ENCODE measurements at places on chromosomes 5 and 9. TPM values are rescaled to one million over a fixed set of nuclear protein-coding genes. Genes with fewer than 3 reads are reported as not detected.

The GMCL2 gene
- not detected for total RNA-seq

The ENG gene
- total RNA-seq = 19.3 TPM

The DND1 gene
- 2.9 TPM for total RNA-seq

The SYK gene
- total RNA-seq = 0.55 TPM

The ENC1 gene
- total RNA-seq = 0.68 TPM

DNA sequence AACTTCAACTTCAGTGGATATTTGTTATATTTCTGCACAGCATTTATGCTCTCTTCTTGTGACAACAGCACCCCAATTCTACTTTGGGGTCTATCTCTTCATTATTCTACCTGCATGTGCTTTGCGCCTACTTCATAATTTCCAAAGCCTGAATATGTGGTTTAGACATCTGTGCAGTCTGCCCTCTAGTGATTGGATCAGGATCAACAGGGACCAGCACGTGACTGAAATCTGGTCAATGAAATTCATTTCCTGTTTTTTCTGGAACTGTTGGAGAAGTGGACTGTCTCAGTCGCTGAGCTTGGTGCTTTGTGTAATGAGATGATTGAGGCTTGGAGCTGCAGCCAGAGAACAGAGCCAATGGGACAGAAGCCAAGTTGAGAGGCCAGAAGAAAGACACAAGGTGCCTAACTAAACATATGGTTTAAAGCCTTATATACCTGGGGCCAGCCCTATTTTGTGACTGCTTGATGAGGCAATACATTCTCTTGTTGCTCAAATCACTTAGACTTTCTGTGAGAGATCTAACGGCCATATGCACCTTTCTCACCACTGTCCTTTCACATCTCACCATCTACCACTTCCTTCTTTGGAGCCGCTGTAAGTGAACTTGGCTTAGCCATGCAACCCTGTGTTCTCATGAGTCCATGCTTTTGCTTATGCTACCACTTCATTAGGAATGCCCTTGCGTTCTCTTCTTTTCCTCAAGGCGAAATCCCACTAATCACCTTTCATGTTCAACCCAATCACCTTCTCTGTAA is 68.8 kb upstream of the PPP2R2B start:
- DNase-seq = no peak

- no peak for DNase-seq
Observed at GRCh38 chr5:20555034-20555433, 567.0 kb upstream of the CDH18 start.

DNA sequence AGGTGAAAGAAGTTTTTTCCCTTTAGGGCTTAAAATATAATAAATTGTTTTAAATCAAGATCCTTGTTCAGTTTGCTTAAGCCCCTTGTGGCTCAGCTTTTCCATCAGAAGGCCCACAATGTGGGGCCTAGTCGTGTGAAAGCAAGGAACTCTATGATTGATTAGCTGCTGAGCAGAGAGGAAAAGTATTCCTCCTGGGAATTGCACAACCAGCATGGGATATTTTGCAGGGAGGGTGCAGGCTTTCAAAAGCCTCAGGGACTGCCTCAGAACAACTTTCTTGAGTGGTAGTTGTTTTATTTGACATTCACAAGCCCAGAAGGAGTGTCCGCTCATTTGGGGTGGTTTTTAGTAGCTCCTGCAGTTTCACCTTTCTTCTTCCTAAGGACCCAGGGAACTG is 19.8 kb downstream of the TTC23L start:
- no peak for DNase-seq

DNA sequence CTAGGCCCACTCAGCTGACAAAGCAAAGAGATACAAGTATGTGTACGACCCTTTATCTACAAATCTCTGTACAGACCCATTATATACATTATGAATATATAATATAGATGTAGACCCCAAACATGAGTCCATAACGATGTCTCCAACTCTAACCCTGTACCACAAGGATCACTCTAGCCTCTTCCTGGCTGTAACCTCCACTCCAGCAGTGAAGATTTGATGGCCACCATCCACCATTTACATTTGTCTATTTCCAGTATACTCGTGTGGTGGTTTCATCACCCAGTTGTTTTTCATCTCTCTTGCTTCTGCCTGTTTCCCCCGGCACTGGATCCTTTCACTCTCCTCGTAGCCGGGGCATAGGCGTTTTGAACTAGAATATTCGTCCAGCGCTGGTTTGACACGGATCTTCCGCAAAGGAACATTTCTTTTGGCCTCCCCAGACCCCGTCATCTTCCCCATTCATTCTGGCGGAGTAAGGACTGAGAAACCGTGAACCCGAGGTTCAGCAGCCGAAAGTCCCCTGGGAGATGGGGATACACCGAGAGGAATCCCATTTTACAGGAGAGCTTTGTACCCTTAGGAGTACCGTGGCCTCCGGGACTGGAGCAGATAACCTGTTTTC is 828 bp upstream of the TRIO start:
- DNase-seq = no peak

DNA sequence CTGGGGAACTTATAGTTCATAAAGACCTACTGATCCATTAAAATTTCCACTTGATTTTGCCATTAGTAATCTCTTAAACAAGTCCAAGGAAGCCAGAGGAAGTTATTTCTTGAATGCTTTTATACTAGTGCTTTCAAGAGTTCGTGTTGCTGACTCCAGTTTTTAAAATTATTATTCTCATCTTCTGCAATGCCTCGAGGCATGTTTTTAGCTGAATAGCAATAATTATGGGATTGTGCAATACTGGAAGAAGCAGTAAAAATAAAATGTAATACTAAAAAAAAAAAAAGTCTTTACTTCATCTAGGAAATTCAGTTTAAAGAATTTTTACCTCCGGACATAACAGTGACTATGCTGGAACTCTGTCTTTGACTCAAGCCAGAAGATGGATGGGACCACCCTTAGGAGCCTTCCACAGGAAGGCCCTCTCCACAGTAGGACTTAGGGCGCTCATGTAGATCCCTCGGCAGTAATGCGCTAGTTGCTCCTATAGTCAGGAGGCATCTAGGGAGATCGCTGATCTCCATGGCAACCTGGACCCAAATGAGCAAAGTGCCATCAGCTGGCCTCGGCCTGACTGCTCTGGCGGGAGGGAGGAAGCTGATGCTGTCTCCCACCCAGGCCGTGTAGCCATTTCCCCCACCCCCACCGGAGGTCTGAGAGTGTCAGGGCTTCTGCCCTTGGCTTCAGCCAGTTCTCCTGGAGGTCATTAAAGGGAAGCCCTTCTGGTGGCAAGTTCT is 56.7 kb downstream of the DAPK1 start:
- DNase-seq = no peak

DNA sequence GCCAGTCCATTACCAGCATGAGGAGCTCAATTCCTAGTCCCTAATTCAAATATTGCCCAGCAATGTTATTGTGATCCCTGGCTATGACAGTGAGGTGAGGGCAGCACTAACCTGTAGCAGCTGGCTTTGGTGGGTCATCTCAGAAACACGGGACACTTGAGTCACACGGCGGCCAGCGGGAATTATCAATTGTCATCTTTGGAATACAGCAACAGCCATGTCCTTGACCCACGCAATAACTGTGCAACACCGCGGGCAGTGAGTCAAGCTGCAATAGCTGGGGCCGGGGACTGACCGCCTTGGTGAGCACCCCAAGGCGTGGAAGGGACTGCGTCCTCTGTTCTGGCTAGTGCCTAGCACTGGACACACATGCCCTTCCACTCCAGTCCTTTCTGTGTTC is 62.5 kb upstream of the ALDH1B1 start:
- no peak for DNase-seq

DNA sequence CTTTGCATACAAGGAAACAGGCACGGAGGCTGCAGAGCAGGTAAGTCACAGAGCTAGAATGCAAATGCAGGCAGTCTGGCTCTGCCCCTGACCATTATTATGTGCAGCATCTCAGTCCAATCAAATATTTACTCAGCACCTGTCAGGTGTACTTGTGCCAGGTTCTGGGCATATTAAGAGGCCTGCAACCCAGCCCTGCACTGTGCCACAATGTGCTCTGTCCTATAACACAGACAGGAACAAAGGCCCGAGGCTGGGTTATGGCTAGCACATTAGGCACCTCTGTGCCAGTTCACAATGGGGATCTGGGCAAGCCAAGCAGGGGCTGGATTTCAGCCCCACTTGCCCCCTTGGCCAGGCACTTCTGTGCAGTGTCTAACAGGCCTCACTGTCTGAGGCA is 14.0 kb downstream of the ARL15 start:
- DNase-seq = no peak

GRCh38 chr5:38783011-38783561 is 62.7 kb upstream of the OSMR start:
- no peak for DNase-seq

DNA sequence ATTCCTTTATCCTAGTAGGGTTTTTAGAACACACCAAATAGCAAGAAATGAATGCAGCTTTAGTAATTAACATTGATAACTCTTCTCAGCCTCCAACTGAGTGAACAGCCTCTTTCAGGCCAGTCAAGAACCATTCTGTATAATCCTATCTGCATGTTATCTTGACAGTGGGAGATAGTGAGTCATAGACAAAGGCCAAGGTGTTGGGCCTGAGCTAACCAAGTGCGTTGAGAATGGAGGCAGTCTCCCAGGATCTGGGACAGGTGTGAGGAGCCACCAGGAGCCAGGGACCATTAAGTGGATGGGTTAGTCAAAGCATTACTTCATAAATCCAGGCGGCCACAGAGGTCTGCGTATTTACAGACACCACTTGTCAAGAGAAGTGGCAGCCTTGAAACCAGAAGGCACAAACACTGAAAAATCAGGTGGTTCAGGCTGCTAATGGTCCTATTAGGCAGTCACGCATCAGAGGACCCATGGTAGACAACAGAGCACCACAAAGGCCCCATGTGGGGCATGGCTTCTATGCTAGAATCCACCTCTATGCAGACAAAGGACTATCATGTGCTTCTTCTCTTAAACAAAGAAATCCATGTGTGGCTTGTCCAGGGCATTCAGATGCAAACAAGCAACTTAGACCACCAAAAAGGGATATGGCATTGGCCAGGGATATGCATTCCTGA is 409.7 kb upstream of the PIK3R1 start:
- DNase-seq = no peak

- DNase-seq = no peak
Observed at GRCh38 chr5:118095115-118095514, 893.2 kb downstream of the DTWD2 start.

DNA sequence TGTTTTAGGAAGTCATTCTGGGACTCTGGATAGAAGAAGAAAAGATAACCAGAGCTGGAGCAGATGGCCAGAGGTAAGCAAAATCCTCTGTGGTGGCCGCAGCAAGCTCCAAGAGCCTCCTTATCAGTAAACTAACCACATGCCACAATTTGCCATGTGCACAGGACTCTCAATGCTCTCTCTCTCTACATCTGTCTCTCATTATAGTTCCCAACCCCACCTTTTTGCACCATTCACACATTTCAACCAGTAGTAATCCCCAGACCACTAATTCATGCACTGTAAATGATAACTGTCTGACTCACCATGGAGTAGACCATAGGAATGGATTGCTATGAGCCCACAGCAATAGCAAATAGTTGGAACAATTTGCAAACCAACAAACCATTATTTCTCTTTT is 526.1 kb downstream of the TLR4 start:
- DNase-seq = no peak

Measured in CD8-positive, alpha-beta memory T cell (primary cell).